ENCODE measurements at places on chromosomes 13 and 19.

DNA sequence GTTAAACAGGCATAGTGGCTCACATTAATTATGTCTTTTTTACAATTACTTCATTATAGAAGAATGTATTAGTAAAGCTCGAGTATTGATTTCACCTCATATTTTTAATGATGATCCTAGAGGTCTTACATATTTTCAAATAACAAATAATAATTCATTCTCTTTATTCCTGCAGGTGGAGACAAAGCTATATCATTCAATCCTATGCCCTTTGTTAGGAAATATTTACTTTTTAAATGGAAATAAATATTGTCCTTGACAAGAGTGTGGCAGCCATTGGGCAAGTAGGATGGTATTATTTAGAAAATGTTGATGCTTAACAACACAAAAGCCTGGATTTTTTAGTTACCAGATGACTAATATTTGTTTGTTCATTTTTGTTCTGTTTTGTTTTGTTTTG, 127.6 kb downstream of the COG6 start:
- H3K27me3 ChIP-seq: no peaks in the 10 kb centered on the region
- DNase-seq: no peak
- H3K36me3 ChIP-seq: no peaks in the 10 kb centered on the region
- peaks cover 9% of the 10 kb centered on the region for H3K4me1 ChIP-seq

GRCh38 chr13:100789025-100789424, 114.4 kb upstream of the TMTC4 start:
- H3K27me3 ChIP-seq: no peaks in the 10 kb centered on the region
- H3K36me3 ChIP-seq: no peaks in the 10 kb centered on the region
- DNase-seq: no peak
- no peak overlapping the region for H3K27ac ChIP-seq

- H3K27me3 ChIP-seq: no peaks in the 10 kb centered on the region
- H3K4me1 ChIP-seq: peaks cover 86% of the 10 kb centered on the region
These were observed 6.1 kb downstream of the STK11 start for GRCh38 chr19:1211494-1212234.

DNA sequence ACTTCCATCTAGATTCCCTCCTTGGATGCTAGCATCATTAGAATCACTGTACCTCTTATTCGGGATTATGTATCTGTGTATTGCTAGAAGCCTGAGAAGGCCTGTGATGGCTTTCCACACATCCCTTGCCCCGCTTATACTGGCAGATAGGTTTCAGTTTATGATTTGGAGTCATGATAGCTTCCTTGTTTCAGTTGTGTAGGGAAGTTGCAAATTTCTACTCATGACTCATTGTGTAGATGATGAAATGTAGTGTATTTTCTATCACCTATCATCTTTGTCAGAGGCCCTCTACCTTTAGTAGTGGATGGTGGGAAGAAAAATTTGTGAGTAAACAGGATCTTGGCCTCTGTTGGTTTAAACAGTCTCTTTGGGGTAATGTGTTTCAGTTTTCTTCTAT, 165.2 kb downstream of the GGACT start:
- H3K4me3 ChIP-seq: no peak overlapping the region
- peaks cover 43% of the 10 kb centered on the region for H3K36me3 ChIP-seq
- DNase-seq: no peak

DNA sequence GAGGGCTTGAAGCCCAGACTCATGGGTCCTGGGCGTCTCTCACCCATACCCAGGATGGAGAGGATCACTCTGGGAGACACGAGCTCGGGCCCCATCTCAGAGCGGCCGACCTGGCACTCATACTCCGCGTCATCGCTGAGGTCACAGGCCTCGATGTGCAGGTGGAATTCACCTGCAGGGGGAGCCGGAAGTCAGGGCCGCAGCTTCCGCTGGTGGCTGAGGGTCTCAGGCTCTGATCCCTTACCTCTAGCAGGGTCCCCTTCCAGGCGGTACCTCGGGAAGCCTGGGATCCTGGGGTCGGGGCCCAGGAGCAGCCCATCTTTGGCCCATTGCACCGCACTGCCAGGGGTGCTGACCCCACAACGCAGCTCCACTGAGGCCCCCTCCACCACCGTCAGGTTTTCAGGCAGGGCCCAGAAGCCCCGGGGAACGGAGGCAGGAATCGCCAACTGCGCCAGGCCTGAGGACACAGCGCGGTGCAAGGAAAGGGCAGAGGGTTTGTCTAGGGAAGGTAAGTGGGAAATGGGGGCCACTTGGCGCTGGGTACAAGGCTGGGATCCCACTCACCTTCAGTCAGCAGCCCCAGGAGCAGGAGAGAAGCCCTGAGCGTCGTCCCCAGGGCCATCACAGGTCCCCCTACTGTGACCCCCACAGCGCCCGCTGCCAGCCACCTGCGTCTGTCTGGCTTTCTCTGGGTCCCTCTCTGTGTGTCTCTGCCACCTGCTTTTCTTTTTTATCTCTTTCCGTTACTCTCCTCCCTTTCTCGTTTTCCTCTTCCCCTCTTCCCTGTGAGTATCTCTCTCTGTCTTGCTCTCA, 883 bp downstream of the NPHS1 start:
- no peak for DNase-seq
- peaks cover 5% of the 10 kb centered on the region for H3K4me1 ChIP-seq
- no peak overlapping the region for H3K4me3 ChIP-seq
- H3K27me3 ChIP-seq: no peaks in the 10 kb centered on the region
- no peak overlapping the region for H3K27ac ChIP-seq

DNA sequence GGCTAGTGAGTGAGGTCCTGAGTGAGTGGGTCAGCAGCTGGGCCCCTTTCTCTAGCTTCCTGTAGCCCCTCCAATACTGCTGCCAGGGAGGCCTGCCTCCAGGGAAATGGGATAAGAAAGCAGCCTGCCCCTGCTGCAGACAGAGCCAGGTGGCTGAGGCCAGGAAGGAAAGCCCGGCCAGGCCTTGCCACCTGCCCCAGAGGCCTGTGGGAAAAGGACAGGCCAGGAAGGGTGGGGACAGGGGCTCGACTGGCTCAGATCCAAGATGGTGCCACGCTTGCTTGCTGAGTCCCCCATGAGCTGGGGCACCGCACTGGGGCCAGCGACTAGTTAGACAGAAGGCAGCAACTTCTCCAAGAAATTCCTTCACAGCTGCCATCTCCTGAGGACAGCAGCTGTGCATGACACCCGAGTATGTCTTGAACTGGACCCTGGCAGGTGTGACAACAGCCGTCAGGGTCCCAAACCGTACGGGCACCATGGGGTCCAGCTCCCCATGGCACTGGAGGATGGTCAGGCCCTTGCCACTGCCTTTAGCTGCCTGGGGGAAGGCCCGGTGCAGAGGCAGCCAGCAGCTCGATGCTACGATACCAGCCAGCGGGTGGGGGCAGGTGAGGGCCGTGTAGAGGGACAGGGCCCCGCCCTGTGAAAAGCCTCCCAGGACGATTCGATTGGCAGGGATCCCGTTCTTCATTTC, 5.1 kb upstream of the PRR36 start:
- no peaks in the 10 kb centered on the region for H3K4me1 ChIP-seq
- no peak overlapping the region for H3K27ac ChIP-seq
- no peaks in the 10 kb centered on the region for H3K27me3 ChIP-seq
- no peak for DNase-seq
- H3K4me3 ChIP-seq: no peak overlapping the region
- no peaks in the 10 kb centered on the region for H3K36me3 ChIP-seq

DNA sequence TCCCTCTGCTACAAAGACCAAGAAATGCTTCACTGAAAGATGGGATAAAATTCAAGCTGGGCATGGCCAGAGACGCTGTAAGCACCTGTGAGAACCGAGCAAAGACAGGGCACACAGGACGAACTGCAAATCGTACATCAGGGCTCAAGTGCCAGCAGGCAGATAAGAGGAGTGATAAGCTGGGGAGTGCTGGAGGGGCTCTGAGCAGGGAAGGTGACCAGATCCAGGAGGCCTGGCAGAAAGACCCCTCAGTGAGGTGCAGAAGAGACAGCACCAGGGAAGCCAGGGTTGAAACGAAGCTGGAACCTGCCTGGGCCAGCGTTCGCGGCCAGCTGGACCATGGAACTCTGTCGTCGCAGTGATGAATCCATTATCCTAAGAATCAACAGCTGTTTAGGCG, 10.2 kb downstream of the RAB20 start:
- H3K27ac ChIP-seq: peak overlapping the region; percentile 81
- no peak overlapping the region for H3K4me3 ChIP-seq
- H3K4me1 ChIP-seq: no peaks in the 10 kb centered on the region
- no peak for DNase-seq
- no peaks in the 10 kb centered on the region for H3K27me3 ChIP-seq

DNA sequence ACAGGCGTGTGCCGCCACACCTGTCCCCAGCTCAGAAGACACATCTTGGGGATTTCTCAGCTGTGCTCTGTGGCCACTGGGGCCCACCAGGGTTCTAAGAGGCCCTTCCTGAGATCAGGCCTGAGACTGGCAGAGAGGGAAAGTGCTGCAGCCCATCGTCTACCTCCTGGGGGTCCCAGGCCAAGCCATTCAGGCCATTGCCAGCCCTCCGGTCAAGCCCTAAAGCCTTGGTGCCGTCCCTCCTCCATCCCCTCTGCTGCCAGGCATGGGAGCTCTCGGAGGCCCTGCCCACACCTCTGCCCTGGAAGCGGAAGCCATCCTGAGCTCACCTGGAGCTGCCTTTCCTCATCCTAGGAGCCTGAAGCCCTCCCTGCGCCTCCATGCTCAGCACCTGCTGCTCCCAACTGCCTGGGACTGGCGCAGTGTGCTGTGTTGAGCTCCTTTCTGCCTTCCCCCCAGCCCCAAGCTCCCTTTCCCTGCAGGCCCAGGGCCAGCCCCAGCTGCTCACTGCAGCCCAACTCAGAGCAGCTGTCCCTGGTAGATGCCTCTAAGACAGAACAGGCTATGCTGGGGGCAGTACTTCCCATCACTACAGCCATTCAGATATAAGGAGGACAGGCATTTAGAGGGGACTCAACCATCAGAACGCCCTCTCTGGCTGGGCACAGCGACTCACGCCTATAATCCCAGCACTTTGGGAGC, 2.9 kb downstream of the SLC7A9 start:
- DNase-seq: no peak
- no peak overlapping the region for H3K27ac ChIP-seq
- peaks cover 6% of the 10 kb centered on the region for H3K4me1 ChIP-seq
- no peaks in the 10 kb centered on the region for H3K27me3 ChIP-seq

- no peak for DNase-seq
- peaks cover 5% of the 10 kb centered on the region for H3K4me1 ChIP-seq
- no peak overlapping the region for H3K4me3 ChIP-seq
- H3K27me3 ChIP-seq: no peaks in the 10 kb centered on the region
- H3K27ac ChIP-seq: no peak overlapping the region
- H3K36me3 ChIP-seq: peaks cover 5% of the 10 kb centered on the region
These were observed 3.2 kb downstream of the HSD17B14 start for GRCh38 chr19:48833049-48833448.

GRCh38 chr19:12092956-12093355, 28.4 kb downstream of the ZNF844 start:
- no peak overlapping the region for H3K27ac ChIP-seq
- H3K4me1 ChIP-seq: no peaks in the 10 kb centered on the region
- DNase-seq: no peak
- no peaks in the 10 kb centered on the region for H3K27me3 ChIP-seq

- H3K4me3 ChIP-seq: no peak overlapping the region
- no peaks in the 10 kb centered on the region for H3K36me3 ChIP-seq
- peaks cover 2% of the 10 kb centered on the region for H3K4me1 ChIP-seq
These were observed 14.4 kb upstream of the TPM4 start for GRCh38 chr19:16061943-16062342.

- no peak overlapping the region for H3K27ac ChIP-seq
- no peak overlapping the region for H3K4me3 ChIP-seq
- no peaks in the 10 kb centered on the region for H3K4me1 ChIP-seq
- no peaks in the 10 kb centered on the region for H3K27me3 ChIP-seq
These were observed 346.6 kb downstream of the TBC1D4 start for GRCh38 chr13:75135325-75135825.

GRCh38 chr19:58079792-58080191, 18.2 kb downstream of the ZSCAN18 start:
- no peak overlapping the region for H3K4me3 ChIP-seq
- peaks cover 17% of the 10 kb centered on the region for H3K36me3 ChIP-seq
- no peak for DNase-seq
- no peaks in the 10 kb centered on the region for H3K27me3 ChIP-seq
- no peaks in the 10 kb centered on the region for H3K4me1 ChIP-seq

DNA sequence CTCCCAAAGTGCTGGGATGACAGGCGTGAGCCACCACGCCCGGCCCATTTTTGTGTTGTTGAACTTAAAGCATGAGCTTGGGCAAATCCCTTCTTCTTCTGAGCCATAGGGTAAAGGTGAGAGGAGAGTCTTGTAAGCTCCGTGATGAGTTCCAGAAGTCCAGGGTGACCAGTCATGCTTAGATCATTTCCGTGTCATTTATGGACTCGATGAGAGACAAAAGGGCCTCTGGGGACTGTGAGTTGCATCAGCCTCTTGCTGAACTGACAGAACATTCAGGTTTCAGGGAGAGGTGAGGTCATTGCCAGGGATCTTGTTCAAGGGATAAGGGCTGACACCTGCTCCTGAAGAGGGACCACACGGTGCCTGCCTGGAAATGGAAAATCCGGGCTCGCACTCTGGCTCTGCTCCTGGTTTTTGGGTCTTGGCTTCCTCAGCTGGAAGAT, 53.6 kb downstream of the GADD45B start:
- H3K4me3 ChIP-seq: no peak overlapping the region
- no peaks in the 10 kb centered on the region for H3K4me1 ChIP-seq
- H3K27ac ChIP-seq: no peak overlapping the region
- no peaks in the 10 kb centered on the region for H3K27me3 ChIP-seq

- no peaks in the 10 kb centered on the region for H3K27me3 ChIP-seq
- DNase-seq: no peak
- no peaks in the 10 kb centered on the region for H3K36me3 ChIP-seq
- H3K4me1 ChIP-seq: no peaks in the 10 kb centered on the region
- H3K27ac ChIP-seq: no peak overlapping the region
- no peak overlapping the region for H3K4me3 ChIP-seq
These were observed 489.1 kb downstream of the DIAPH3 start for GRCh38 chr13:59674616-59675015.

- no peaks in the 10 kb centered on the region for H3K36me3 ChIP-seq
- H3K4me1 ChIP-seq: peaks cover 20% of the 10 kb centered on the region
- H3K27me3 ChIP-seq: peaks cover 62% of the 10 kb centered on the region
- no peak within 1 kb of the TSS for H3K4me3 ChIP-seq
These were observed at the start of gene LMTK3 for GRCh38 chr19:48511800-48512503. TSS of gene LMTK3 (minus strand) at chr19:48511835. CDS start at chr19:48511576, 259 bp downstream.

DNA sequence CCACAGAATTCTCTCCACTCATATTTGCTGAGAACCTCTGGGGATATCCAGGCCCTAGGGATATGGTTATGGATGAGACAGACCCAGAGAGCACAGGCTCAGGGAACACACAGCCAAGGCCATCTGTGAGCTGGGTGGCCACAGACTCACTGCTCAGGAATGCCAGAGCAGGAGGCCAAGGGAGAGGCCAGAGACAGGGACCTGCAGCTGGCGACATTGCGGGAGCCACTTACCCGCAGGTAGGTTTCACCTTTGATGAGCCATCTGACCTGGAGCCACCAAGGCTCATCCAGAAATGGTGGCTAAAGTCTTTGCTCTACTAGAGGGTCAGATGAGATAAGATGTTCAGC, 29.4 kb downstream of the CCNE1 start:
- DNase-seq: no peak
- no peak overlapping the region for H3K27ac ChIP-seq
- H3K36me3 ChIP-seq: no peaks in the 10 kb centered on the region
- H3K27me3 ChIP-seq: no peaks in the 10 kb centered on the region
- peaks cover 23% of the 10 kb centered on the region for H3K4me1 ChIP-seq

All from tibial nerve (tissue), 4 donors.